ENCODE measurements at places on chromosomes 13 and 19. TPM values are rescaled to one million over a fixed set of nuclear protein-coding genes. Genes with fewer than 3 reads are reported as not detected.

The KCNN4 gene
- 1.7 TPM for total RNA-seq

The C13orf42 gene
- not detected for total RNA-seq

The FREM2 gene
- 2.8 TPM for total RNA-seq

The LILRA1 gene
- total RNA-seq = not detected

The CUL4A gene
- total RNA-seq = 173 TPM

The ZGLP1 gene
- total RNA-seq = 0.08 TPM

The CDADC1 gene
- 7.6 TPM for total RNA-seq

The THSD8 gene
- total RNA-seq = 4.7 TPM

The SMIM44 gene
- not detected for total RNA-seq

The OR10H1 gene
- total RNA-seq = not detected

The TJP3 gene
- total RNA-seq = 0.21 TPM

The ZNF222 gene
- total RNA-seq = 9.0 TPM

The TRPC4 gene
- not detected for total RNA-seq

The MAB21L1 gene
- 2.4 TPM for total RNA-seq

The SCEL gene
- total RNA-seq = not detected

The ADGRE2 gene
- total RNA-seq = 0.29 TPM

The PCDH20 gene
- 2.8 TPM for total RNA-seq

The PROZ gene
- not detected for total RNA-seq

The RASAL3 gene
- total RNA-seq = not detected

The CFAP97D2 gene
- total RNA-seq = not detected

The FGF14 gene
- 17.9 TPM for total RNA-seq

The ICAM5 gene
- 0.66 TPM for total RNA-seq

The SELENOV gene
- total RNA-seq = not detected

The SIRT2 gene
- total RNA-seq = 39.5 TPM

The URAD gene
- not detected for total RNA-seq

The CEACAM21 gene
- total RNA-seq = not detected

The TUBA3C gene
- total RNA-seq = 0.72 TPM

The LRP3 gene
- total RNA-seq = 30.2 TPM

The DAND5 gene
- not detected for total RNA-seq

The ATP4A gene
- total RNA-seq = not detected

All from SK-MEL-5 (cell line).